Activated naive CD4-positive, alpha-beta T cell (primary cell): ENCODE measurements at places on chromosomes 6 and 20.

GRCh38 chr20:62965363-62965771 is 12.9 kb downstream of the SLC17A9 start:
- DNase-seq = no peak

DNA sequence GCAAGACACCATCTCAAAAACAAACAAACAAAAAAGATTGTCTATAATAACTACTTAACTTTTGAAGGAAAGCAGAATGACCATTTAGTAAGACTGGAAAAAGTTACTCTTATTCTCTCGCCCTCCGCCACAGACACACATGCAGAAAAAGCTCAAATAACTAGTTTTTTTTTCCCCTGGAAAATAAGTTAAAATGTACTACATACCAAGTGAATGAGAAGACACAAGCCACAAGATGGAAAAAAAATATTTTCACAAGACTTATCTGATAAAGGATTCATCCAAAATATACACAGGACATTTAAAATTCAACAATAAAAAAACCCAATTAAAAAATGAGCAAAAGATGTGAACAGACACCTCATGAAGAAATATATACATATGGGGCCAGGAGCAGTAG is 31.9 kb downstream of the NUDT3 start:
- no peak for DNase-seq

DNA sequence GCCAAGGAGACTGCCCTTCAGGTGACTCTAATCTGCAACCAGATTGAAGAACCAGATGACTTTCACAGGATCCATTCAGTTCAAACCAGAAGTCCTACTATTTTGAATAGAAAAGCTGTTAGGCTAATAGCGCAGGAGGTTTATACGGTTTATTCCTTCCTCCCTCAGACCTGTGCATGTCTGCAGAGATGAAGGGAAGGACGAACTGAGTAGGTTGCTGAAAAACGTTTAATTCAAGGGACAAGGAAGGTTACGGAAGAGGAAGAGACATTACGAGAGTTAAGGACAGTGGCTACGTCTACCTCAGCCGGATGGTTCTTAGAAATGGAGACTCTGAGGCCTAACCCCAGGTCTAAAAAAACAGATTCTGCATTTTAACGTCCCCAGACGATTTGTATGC is 978 bp downstream of the AURKA start:
- DNase-seq = no peak

DNA sequence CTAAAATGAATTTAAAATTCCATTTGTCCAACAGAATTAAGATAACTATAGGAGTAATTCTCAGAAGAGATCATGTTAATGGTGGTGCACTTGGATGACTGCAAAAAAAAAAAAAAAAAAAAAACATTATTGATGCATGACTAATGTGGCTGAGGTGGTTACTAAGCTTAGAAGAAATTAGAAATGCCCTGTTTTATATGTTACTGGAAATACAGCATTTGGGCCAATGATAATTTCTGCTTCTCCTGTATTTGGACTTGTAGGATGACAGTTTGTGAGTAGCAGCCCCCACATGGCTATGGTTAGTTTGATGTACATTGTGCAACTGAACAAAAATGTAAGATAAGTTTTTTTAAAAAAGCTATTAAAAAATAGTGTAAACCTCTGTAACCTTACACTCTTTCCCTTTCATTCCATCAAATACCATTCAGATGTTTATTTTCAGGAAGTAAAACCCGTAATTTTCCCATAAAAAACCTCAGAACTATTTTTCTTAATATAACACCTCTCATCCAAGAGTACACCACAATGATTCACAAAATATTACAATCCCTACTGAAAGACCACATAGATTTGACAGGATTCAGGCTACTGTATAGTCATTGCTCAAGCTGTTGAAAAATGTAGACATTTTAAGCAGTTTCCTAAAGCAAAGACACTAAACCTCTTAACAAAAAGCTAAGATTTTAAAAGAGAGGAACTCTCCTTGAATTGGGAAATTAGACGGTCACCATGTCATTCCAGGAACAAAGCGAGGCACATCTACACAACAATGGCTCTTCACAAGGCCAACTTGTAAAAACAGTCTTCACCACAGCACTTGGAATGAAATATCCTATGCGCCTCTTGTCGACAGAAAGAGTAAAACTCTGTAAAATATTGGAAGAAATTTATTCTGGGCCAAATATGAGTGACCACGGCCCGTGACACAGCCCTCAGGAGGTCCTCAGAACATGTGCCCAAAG is 83.0 kb downstream of the WDR27 start:
- DNase-seq = no peak

- no peak for DNase-seq
Measured at GRCh38 chr20:24986436-24987015, 6.0 kb downstream of the APMAP start.

DNA sequence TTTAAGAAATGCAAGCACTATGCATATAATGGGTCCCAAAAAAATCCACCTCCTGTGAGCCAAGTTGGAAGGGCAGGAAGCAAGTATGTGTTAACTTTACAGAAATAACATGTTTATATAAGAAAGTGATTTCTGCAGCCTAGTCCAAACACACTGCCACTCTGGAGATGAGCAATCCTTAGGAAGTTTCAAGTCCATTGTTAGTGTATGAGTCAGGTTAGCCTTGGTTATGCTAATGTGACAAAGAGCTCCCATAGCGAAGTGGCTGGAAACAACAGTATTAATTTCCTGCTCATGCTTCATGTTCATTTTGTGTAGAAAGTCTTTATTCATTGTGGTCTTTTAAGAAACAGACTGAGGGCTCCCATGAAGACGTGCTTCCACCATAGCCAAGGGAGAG is 121.4 kb downstream of the TBXT start:
- no peak for DNase-seq

DNA sequence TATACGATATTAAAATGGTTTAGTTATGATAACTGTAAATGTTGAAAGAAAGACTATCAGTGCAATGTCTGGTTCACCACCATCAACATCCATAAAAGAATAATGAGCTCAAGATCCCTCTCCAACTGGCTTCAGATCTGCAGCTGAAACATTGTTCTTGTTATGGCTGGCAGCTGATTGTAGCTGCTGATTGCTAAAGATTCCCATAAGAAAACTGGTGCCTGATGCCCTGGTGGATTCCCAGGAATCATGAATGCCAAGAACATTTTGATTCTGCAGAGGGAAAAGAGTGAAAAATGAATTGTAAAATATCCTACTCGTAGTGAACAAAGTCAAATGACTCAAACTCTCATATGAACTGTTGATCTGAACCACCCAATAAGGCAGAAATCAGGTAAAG is 1160.2 kb downstream of the EPHA7 start:
- DNase-seq = no peak

GRCh38 chr20:44304383-44304782 is 6.6 kb downstream of the FITM2 start:
- DNase-seq = no peak

GRCh38 chr20:23050847-23051627 is 1.6 kb upstream of the THBD start:
- DNase-seq = no peak

- no peak for DNase-seq
Measured at GRCh38 chr20:55888685-55889084, 116.6 kb downstream of the CBLN4 start.

DNA sequence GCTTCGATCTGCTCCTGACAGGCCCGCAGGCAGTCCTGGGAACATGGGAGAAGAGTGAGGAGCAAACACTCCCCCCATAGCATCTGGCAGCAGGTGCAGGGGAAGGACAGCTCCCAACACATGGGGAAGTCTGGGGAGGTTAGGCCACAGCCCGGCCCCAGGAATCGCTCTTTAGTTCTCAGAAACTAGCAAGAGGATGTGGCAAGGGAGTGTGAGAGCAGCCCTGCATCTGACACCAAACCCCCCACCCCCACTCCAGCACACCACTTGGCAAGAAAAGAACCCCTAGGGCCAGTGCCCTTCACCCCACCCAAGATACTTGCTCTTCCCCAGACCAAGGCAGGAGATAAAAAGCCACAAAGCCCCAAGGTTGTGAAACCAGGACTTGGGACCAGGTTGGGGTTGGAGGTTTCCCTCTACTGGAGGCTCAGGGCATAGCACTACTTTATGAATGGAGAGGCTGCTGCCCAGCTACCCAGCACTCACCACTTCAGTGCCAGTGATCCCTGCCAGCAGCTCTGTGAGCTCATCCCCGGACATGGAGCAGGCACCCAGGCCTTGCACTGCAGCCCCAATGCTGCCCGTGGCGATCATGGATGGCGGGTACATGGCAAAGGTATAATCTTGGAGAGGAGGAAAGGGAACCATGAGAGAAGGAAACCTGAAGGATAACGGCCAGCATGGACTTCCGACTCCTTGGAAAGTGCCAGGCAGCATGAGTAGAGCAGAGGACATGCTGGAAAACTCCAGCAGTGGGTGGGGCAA is 5.4 kb downstream of the CCND3 start:
- DNase-seq = peak; percentile 32

- no peak for DNase-seq
Measured at GRCh38 chr6:139114746-139115145, 20.1 kb upstream of the HECA start.

GRCh38 chr20:50472693-50473664 is 37.2 kb upstream of the PTPN1 start:
- DNase-seq = no peak

- no peak for DNase-seq
Measured at GRCh38 chr6:32865724-32866443, 11.9 kb downstream of the PSMB9 start.

- no peak for DNase-seq
Measured at GRCh38 chr6:11085758-11086435, 7.7 kb upstream of the SMIM13 start.

DNA sequence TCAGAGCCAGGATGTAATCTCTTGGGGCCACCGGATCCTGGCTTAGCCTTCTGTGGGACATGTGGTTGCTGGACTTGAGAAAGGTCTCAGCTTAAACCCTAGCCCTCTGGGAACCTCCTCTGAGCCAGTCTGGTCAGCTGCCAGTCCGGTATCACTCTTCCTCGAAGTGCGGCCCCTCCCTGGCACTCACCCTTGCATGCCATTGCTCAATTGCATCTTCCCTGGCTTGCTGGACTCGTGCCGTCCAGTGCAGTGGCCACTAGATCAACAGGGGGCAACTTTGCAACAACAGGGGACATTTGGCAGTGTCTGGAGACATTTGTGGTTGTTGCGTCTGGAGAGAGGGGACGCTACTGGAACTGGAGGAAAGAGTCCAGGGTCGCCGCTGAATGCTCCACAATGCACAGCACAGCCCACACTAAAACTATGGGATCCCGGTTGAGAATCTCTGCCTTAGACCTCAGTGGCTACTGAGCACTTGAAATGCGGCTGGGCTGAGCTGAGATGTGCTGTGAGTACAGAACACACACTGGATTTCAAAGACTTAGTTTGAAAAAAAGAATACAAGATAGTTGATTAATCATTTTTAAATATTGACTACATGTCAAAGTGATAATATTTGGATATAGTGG is 152.1 kb downstream of the TFAP2C start:
- DNase-seq = no peak

DNA sequence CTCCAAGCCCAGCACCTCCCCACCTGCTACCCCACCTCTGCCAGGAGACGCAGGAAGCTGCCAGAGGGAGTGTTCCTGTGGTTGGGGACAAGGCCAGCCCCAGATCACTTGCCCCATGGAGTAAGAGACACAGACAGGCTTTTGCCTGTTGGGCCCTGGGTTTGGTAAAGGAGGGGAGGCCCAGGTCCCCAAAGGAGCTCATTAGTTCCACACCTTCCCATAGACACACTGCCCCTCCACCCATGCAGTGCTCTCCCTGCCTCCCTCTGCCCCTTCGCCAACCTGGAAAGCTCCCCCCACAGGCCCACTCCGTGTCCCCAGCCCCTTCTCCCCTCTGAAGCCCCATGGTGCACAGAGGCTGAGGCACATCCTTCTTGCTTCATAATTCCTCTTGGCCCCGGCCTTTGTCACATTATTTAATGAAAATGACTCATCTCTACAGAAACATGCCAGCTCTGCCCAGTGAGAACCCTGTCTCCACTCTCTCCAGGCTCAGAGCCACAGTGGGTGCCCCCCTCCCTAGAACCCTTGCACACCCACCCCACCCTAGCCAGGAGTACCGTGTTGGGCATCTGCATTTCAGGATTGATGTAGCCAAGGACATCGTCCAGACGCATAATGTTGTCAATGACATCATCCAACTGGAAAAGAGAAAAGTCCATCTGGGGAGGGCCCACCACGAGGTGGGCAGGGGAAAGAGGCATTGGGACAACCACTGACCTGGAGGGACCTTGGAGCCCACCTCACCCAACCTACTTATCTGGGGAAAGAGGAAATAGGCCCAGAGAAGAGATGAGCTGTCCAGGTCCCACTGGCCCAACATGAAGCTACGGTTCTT is 46.0 kb downstream of the TFEB start:
- DNase-seq = no peak

GRCh38 chr6:157075549-157076450 is 247.5 kb downstream of the TMEM242 start:
- DNase-seq = no peak

- no peak for DNase-seq
Measured at GRCh38 chr6:168734523-168734922, 293.5 kb downstream of the SMOC2 start.

DNA sequence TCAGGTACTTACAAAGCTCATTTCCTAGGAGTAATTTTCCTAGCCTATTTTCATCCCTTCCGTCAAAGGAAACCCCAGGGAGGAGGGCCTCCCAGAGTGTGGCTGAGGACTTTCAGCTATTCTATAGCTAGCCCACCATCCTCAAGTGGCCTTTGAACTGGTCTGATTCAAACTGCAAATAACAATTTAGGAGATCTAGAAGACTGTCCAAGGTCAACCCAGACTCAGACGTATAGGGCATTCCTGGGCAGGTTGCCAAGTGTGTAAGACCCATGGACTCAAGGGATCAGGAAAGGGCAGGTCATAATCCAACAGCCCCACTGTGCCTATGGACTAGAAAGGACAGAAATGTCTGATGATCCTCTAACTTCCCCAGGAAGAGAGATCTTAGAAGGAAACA is 2.1 kb upstream of the RRAGD start:
- no peak for DNase-seq

- peak; percentile 18 for DNase-seq
Measured at GRCh38 chr6:26554697-26555504, 16.7 kb downstream of the HMGN4 start.

DNA sequence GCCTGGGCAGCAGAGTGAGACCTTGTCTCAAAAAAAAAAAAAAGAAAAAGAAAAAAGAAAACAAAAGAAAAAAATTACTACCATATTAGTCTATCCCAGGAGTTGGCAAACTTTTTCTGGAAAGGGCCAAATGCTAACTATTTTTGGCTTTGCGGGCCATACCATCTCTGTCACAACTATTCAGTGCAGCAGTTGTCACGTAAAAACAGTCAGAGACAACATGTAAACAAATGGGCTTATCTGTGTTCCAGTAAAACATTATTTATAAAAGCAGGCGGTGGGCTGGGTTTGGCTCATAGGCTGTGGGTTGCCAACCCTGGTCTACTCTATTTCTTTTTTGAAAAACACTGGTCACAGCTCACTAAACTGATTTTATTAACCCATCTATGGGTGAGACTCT is 53.4 kb downstream of the EYA2 start:
- DNase-seq = no peak

DNA sequence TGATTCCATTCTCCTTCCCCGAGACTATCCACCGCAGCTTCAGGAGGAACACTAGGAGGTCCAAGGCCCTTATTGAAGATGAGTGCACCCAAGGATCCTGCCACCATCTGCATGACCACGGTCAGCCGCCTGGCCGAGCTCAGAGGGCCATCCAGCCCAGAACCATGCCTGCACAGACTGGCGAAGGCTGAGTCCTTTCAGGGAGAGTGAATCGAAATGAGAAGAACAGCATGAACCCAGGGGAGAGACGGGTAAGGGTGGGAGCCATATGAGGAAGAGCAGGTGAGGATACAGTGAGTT is 26.3 kb downstream of the SERPINB6 start:
- no peak for DNase-seq
